ENCODE measurements at places on chromosomes 7 and 10.

DNA sequence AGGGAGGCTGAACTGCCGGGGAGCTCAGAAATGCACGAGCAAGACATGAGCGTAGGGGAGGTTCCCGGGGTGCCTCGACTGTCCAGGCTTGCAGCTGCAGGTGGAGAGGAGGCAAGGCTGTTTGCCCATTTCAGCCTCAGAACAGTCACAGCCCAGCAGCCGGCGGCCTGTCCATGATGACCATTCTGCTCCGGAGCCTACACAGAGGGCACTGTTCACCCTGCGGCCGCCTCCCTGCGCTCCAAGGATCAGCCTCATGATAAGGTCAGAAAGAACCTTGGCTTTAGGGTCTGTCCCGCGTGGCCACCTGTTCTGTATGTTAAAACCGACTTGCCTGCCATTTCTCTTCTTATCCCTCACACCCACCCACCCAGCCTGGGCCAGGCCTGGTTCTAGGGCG is 21.9 kb upstream of the CFAP46 start:
- DNase-seq = no peak

- no peak for DNase-seq
Observed at GRCh38 chr10:80945264-80945880, 407.7 kb downstream of the SH2D4B start.

DNA sequence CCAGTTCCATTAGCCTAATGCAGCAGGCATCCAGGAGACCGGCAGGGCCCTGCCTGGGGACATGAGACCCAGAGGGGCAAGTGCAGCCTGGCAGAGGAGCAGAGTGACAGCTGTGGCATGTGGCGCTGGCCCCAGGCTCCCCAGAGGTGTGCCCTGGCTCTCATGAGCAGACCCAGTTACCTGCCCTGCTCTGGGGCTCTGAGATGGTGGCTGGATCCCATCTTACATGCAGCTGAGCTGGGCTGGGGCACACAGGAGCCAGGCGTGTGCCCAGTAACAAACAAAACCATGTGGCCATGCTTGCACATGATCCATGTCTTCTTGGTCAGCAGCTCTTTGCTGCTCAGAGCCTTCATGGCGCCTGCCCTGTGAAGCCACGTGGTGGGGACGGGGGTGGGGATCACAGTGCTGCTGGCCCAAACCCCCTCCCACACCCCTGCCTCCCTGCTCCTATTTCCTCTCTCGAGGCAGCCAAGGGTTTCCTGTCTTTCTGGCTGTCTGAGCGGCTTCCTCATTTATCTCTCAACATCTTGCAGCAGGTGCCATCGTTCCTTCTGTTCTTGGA is 40.3 kb upstream of the GTF2I start:
- no peak for DNase-seq

DNA sequence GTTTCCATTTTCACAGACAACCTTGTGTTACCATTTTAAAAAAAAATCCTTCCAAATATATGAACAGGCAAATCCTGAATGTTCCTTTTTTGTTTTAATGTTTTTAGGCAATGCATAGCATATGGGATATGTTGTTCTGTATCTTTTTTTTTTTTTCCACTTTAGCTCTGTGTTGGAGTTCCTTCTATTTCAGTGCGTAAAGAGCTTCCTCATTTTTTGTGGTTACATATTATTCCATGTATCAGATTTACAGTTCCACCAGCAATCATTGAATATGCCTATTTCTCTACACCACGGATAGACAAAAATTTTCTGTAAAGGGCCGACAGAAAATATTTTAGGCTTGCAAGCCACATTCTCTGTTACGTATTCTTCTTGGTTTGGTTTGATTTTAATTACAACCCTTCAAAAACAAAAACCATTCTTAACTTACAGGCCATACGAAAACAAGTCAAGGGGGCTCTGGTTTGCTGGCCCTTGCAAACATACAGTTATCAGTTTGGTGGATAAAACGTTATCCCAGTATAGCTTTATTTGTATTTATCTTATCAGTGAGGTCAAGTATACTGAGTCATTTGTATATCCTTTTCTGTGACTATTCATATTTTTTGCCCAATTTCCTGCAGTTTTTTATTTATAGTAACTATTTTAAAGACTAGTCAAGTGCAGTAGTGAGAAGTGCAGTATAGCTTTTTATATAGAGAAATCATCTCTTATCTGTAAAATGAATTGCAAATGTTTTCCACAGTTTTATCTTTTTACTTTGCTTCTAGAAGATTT is 55.7 kb downstream of the RALA start:
- no peak for DNase-seq

GRCh38 chr10:27020243-27020642 is 80.1 kb downstream of the ANKRD26 start:
- no peak for DNase-seq

DNA sequence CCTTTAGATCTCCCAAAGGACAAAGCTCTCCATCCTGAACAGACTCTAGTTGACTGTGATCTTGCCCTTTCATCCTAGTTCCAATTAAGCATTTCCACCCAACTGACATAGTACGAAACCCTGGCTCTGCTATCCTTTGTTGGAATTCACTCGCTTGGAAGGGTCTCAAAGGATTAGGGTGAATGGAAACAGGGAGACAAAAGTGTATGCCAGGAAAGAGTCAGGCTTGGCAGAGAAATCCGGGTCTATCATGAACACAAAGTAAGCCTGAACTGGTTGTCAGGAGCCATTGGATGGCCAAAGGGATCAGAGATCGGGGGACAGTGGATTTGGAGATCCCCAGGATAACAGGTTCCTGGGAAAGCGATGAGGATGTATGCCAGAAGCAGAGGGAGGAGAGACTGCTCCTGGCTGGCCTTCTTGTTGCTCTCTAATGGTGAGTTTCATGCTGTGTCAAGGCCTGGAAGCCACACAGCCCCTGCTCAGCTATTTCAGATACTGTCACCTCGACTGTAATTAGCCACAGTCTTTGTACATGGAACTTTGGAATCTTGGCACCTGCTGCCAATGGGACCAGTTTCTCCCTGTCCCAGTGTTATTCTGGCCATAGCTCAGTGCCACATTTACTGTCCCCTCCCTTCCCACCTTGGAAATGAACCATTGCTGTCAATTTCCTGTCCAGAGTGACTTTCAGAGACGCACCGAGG is 1168.7 kb upstream of the AUTS2 start:
- DNase-seq = no peak

DNA sequence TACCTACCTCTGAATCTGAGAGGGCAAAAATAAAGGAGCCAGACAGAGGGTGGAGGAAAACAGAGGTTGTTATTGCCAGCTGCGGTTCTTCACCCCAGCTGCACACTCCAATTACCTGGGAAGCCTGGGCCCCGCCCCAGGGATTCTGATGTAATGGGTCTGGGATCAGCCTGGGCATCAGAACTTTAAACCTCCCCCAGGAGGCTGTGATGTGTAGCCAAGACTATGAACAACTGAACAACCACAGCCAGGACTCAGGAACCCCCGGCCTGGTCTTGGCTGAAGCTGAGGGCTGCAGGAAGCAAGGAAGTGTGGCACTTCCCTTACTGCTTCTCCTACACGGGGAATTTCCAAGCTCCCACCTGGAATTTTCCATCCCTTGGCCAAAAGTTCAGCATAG is 89.3 kb downstream of the HIP1 start:
- no peak for DNase-seq

DNA sequence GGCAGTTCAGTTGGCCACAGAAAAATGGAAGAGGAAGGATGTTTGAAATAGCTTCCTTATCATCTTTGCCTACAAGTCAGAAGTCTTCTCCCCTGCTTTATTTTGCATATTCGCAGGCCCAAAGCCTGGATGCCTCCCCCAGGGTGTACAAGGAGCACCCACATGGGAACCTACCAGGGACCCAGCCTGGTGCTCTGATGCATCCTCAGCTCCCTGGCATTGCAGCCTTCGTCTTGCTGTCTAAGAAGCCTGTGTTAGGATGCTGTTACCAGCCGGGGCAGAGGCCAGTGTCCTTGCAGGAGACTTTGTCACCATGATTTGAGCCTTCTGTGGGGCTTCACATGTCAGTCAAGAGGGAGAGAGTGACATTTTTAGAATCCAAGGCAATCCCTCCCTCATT is 27.0 kb upstream of the GPR26 start:
- DNase-seq = no peak

DNA sequence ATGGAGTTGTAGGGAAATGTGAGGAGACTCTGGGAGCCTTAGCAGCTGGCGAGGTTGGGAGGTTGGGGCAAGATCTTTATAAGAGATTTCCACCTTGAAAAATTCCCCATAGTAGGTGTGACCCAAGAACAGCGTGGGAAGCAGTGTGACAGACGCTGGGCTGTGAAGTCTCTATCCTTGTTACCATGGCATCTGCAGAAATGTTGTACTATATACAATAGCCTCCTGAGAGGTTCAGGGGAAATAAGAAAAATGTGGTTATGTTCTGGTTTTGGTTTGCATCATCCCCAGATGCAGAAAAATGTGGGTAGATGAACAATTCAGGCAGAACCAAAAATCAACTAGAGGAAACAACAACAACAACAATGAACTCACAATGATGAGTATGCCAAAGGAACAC is 498.6 kb downstream of the SH2D4B start:
- DNase-seq = no peak

- DNase-seq = no peak
Observed at GRCh38 chr10:130696870-130697269, 560.7 kb downstream of the GLRX3 start.

DNA sequence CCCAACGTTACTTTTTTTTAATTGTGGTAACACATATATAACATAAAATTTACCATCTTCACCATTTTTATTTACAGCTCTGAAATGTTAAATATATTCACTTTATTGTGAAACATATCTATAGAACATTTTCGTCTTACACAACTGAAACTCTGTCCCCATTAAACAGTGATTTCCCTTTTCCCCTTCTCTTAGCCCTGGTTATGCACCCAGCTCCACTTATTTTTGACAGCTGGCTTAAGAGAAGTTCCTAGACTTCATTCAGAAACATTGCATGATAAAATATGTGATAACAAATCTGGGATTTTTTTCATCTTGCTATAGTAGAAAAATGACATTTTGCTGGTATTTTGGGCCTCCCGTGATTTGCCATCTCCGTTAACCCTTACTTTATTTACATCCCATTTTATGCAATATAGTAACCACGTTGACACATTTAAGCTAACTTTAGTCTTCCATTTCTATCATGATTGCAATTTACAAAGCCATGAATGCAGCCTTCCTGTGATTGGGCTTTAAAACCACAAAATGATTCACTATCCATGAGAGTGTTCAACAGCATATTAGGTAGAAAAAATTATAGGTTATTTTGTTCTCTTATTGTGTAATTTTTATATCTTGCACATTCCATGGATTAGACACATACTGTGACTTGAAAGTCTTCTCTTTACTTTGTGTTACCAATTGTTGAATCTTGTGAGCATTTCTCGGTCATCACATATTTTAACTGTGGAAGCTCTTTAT is 139.6 kb downstream of the SND1 start:
- DNase-seq = no peak

- DNase-seq = no peak
Observed at GRCh38 chr10:123007558-123008354, 839 bp downstream of the IKZF5 start.

DNA sequence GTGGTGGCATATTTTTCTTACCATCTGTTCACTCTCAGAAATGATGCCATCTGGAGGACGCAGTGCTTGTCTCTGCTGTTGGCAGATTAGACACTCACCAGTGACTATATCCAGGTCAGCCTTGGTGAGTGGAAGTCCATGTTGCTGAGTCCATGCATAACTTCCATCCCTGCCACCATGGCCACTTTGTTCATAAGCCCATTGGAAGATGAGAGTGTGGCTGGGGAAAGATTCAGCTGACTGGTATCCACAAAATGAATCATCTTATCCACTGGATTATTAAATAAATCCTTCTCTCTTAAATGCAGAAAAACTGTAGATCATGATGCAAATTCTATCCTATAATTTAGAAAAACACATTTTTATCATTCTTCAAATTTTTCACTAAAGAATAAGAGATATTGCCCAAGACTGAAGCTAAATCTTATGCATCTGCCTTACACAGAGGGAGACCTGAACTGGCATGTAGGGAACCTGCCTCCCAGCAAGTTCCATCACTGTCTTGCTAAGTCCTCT is 726.9 kb downstream of the TNS3 start:
- no peak for DNase-seq

- no peak for DNase-seq
Observed at GRCh38 chr7:38245409-38245977, 27.9 kb downstream of the TARP start.

GRCh38 chr10:4136121-4136520 is 351.1 kb upstream of the KLF6 start:
- no peak for DNase-seq

- no peak for DNase-seq
Observed at GRCh38 chr7:70563960-70564359, 568.0 kb upstream of the GALNT17 start.

GRCh38 chr10:132699411-132700155 is 86.4 kb downstream of the NKX6-2 start:
- no peak for DNase-seq

Measured in NCI-H1417 treated with DMSO at 0.1 percent for 48 hours (cell line).